ENCODE measurements at places on chromosomes 13 and 19.

DNA sequence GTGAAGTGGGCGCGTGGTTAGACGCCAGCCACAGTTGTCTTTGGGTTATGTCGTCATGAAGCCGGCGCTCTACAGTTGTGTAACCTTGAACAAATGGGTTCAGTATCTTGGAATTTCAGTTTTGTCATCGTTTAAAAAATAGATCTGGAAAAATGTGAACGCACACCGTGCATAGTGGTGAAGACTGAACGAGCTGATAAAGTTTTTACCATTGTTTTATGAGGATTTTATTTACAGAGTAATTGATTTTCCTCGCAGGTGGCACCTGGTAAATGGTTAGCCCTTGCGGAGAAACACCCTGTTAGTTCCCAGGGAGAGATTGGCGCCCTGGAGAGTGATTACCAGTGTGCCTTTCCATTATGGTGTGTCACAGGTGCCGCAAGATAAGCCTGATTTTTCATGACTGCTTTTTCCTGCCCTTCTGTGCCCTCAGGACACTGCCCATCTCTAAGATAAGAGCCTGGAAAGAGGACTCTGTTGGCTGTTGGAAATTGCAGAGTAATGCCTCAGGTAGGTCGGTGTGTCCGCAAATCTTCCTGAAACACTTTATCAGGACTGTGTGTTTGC is 577 bp downstream of the ZNF181 start:
- DNase-seq: no peak

DNA sequence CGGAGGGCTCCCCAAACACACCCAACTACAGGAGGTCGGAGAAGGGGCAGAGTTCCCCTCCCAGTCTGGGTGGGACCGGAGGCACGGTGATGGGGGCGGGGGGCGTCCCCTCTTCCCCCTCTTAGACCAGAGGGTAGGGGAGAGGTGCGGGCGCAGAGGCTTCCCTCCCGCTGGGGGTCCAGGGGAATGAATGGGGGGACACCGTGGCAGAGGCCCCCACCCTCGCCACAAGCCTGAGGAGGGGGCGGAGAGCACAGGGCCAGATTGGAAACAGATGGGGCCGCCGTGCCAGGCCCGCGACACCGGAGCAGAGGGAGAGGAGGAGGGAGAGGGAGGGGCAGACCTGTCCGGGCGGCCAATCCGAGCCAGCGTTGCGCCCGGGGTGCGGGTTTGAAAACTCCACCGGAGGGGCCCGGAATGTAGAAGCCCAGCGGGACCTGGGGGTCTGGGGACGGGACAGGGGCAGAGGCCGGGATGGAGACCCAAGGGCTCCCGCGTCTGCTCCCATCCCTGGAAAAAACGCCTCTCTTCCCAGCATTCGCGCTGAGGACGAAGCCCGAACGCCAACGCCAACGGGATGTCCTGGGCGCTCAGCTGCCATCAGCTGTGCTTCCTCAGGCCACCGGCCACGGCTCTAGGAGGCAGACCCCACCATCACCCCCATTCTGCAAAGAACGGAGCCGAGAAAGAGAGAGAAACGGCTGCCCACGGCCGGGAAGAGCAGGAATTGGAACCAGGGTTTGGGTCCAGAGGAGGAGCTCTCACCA is 46.8 kb downstream of the PTPRS start:
- peak; percentile 78 for DNase-seq

DNA sequence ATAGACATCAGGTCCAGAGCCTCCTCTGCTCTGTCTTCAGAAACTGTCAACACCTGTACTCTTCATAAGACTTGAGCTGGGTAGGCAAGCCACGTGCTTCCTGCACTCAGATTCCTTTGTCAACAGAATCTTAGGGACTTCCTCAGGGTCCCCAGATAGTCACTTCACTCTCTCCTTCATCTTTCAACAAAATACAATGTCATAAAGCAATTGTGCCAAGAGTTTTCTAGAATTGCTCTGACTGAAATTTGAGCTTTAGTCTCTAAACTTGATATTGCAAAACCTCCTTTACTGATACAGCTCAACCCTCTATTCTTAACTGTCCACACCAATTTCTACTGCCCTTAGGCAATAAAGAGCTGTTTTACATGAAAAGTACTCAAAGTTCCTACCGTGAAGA is 179.9 kb downstream of the IRS2 start:
- DNase-seq: no peak

GRCh38 chr19:58544591-58545285 is 874 bp downstream of the TRIM28 start:
- DNase-seq: no peak

DNA sequence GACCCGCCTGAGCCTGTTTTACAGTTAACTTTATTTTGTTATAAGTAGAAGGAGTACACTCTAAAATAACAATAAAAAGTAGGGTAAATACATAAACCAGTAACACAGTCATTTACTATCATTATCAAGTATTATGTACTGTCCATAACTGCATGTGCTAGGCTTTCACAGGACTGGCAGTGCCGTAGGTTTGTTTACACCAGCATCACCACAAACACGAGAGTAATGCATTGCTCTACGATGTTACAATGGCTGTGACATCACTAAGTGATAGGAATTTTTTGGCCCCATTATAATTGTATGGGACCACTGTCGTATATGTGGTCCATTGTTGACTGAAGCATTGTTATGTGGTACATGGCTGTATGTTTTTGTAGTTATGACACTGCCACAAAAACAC is 41.3 kb upstream of the SLC7A9 start:
- no peak for DNase-seq

DNA sequence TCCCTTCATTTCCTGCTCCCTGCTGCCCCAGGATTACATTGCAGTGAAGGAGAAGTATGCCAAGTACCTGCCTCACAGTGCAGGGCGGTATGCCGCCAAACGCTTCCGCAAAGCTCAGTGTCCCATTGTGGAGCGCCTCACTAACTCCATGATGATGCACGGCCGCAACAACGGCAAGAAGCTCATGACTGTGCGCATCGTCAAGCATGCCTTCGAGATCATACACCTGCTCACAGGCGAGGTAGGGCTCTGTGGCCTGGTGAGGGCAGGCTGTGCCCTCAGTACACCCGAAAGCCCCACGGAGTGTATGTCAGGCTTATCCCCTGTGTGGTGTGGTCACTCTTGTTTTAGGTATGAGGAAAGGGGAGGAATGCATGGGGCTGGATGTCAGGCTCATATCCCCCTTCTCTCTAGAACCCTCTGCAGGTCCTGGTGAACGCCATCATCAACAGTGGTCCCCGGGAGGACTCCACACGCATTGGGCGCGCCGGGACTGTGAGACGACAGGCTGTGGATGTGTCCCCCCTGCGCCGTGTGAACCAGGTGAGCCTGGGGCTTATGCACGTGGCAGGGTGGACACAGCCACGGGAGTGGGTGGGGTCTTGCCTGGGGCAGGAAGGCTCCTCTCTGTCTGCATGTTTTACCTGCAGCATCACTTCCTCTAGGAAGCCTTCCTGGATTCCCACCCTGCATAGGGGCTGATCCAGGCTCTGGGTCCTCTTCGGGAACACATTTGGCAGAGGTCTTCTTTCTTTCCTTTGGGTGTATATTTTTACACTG is 2.3 kb upstream of the RNF225 start:
- DNase-seq: no peak

DNA sequence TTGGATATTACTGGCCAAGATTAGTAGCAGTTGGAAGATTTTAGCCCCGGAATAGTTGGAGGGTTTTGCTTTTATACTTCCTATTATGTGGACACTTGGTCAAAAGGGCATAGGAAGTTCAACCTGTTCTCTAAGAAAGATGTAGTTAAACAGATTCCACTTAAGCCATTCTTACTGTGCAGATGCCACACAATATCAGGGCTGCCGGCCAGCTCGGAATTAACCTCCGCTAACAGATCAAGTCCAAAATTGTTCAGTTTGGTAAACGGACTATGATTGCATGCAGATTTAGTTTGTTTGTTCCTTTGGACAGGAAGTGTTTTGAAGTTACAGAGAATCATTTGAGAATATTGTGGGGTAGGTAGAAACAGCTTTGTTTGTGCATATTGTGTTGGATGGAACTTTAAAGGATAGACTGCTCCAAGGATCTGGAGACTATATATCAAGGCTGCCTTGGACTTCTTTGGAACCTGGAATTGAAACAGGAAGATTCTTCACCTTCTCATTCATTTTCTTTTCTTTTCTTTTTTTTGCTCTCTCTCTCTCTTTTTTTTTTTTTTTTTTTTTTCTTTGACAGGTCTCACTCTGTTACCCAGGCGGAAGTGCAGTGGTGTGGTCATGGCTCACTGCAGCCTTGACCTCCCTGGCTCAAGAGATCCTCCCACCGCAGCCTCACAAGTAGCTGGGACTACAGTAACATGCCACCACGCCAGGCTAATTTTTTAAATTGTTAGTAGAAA is 5.0 kb upstream of the SPRY2 start:
- no peak for DNase-seq

DNA sequence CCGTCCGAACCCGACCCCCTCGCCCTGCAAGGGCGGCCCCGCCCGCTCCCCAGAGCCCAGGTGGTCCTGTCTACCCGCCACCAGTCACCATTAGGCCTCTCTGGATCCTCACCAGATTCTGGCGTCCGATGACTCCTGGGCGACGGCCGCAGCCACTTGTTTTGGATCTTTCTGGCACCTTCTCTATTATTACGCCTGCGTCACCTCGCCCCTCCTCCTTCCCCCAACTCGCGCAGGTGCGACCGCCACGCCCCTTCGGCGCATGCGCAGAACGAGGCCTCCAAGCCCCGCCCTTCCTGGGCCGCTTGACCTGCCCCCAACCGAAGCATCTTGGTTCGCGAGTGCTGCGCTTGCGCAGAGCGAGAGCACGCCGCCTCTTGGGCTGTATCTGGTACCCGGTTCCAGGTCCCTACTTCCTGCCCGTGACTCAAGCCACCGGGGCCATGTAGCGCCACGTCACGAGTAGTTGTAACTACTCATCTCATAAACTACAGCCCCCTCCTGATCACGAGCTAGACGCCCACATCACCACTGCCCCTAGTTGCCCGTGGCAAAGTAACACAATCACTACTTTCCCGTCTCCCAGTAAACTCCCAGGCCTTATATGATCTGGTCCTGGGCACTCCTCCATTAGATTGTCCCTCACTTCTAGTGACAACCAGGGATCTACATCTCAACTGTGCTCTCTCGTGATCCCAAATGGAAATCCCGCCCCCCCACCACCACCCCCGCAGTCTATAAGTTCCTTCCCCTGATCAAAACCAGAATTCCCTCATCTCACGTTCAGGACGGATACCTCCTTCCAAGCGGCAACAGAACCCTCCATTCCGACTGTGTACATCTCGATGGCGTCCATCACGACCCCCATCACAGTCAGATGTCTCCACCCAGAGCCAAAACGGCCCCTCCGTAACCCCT is at the start of gene DEDD2:
Gene DEDD2, minus strand, starts transcription at position 158 of the 918 bp plus-strand sequence. CDS start 670 bp downstream, outside the sequence.
- peak; percentile 99 for DNase-seq

DNA sequence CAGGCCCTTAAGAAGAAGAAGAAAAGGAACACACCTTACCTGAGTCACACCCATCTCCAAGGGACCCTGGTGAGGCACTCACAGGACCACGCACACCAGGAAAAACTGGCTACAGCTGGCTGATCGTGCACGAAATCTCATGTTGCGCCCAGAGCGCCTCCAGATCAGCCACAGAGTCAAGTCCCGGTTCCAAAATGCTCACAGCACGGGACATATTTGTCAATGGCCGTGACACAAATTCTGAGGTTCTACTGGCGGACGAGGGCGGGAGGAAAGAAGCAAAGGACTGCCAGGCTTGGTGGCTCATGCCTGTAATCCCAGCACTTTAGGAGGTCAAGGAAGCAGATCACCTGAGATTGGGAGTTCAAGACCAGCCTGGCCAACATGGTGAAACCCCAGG is 21.5 kb downstream of the SH3GL1 start:
- DNase-seq: no peak

- DNase-seq: peak; percentile 73
Measured at GRCh38 chr13:73059460-73060250, 850 bp downstream of the KLF5 start.

DNA sequence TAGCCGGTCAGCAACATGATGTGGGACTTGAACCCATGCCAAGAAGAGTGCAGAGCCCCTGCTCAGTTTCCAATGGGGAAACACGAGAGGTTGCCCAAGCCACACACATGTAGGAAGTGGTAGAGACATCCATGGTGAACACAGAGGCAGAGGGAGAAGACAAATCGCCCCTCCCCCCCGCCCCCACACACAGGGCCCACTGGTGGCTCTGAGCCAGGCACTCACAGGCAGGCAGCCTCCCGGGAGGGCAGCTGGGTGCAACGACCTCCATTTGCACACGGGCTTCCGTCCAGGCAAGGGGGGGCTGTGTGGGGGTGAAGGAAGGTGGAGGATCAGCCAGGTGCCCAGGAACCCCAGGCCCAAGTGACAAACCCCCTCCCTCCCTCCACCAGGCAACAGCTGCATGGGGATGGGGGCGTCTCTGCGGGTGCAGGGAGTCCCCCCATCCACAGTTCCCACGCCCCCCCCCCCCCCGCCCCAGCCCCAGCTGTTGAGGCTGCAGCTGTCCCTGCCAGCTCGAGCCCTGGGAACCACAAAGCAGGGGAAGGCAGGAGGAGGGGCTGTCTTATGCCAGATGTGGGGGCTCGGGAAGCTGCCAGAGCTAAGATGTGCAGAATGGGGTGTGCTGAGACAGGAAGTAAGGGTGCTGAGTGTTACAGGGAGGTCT is 3.4 kb downstream of the NOTCH3 start:
- DNase-seq: no peak

GRCh38 chr19:11649941-11650340 is 52.7 kb downstream of the ZNF627 start:
- no peak for DNase-seq

GRCh38 chr19:48842789-48843162 is 6.5 kb upstream of the HSD17B14 start:
- DNase-seq: no peak

GRCh38 chr13:23418776-23419683 is 14.5 kb downstream of the SACS start:
- DNase-seq: no peak

DNA sequence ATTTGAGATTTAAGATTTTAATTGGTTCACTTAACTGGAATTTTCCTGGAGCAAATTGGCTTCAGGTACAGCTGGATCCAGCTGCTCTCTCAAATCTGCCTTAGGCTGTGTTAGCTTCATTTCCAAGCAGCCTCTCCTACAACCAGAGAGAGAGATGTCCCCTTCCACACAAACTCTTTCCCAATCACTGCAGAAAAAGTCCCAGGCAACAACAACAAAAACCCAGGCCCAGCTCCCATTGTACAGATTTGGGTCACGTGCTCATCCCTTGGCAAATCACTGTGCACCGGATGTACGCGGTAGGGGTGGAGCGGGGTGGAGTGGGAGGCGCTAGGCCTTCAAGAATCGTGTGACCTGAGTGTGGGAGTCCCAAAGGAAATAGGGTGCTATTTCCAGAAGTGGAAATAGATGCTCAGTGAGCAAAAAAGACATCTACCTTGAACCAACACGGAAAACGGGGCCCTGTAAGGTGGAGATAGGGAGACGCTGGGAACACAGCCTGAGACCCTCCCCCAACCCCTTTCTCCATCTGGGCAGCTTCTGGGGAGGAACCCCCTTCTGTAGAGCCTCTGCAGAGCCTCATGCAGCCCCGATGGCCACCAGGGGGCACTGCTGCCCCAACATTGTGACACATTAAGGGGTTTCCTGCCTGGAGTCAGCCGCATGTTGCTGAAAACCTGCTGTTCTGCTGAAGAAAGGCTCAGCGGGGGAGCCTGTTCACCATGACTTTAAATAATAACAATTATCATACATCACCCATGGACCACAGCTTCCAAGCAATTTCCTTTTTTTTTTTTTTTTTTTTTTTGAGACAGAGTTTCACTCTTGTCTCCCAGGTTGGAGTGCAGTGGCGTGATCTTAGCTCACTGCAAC is 25.4 kb downstream of the HPN start:
- DNase-seq: peak; percentile 92

GRCh38 chr13:95679722-95680121 is 2.8 kb downstream of the DNAJC3 start:
- DNase-seq: no peak

Data from suprapubic skin (tissue), 4 donors.